ENCODE measurements at places on chromosomes 1 and 21.

DNA sequence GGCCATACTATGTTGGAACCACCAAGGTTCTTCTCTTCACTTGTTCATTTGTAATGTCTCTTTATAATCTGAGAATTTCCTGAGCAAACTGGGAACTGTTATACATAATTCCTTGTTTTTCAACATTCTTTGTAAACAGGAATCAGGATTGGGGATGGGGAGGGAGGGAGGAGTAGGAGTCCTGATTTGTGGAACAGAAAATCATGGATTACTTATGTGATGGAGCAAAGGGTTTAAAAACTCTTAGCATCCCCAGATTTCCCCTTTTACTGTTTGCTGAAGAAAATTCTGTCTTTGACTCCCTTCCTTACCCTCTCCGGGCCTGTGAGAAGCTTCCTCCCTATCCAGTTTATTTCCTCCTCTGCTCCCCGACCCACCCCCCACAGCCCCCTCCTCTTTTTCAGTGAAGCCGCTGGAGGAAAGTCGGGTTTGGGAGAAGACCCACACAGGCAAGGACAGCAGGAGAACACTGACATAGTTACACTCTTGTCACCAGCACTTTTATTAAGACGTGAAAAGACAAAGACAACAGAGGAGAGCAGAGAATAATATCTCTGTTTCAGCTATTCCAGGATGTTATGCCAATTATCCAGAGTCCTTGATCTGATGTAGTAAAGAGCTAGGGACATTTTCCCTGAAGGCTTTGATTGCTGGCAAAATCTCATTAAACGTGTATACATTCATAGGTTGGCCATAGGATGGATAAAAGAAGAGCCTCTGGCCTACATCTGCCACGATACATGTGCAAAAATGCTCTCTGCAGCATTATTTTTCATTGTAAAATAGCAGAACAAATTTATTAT is 4.6 kb upstream of the NBPF1 start:
- no peak for DNase-seq

DNA sequence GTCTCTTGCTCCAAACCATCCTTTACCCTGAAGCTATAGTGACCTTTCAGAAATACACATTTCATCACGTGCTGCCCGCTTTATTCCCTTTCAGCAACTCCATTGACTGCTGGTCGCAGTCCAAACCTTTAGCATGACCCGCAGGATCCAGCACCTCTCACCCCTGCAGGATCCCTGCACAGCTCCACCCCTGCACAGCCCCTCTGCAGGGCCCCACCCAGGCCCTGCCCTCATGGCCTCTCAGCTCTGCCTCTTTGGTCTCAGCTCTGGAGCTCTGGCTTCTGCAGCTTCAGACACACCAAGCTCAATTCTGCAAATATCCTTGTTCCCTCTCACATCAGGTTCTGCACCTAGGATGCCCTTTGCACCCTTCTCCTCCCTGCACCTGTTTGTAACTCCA is 264.9 kb upstream of the C1orf174 start:
- DNase-seq = no peak

GRCh38 chr1:172770071-172770470 is 111.2 kb downstream of the FASLG start:
- no peak for DNase-seq

GRCh38 chr1:228861832-228862180 is 126.5 kb downstream of the RHOU start:
- DNase-seq = no peak

DNA sequence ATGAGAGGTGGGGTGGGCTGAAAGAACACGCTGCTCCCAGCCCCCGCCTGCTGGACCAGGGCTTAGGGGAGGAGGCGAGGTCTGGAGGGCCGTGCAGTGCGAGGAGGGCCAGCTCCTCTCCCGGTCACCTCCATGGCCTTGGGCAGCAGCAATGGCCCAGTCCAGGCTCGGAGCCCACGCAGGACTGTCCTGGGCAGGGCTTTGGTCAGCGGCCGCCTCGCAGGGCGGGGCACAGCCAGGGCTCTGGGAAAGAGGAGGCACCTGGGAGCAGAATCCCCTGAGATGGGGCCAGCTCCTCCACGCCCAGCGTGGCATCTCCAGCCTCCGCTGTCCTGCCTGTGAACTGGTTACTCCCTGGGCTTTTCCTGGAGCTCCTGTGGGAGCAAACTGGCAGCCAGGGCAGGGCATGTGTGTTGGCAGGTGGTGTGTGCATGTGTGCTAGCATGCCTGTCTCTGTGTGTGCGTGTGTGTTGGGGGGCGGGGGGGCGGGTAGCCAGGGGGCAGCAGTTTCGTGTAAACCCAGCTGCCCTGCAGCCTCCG is 27.4 kb downstream of the ARHGEF16 start:
- no peak for DNase-seq

GRCh38 chr1:45762291-45762690 is 11.8 kb upstream of the IPP start:
- no peak for DNase-seq

- DNase-seq = peak; percentile 9
Observed at GRCh38 chr1:207454046-207454964, at the start of gene CR2. CR2 (plus strand) TSS chr1:207454328; CDS start chr1:207454419, 91 bp downstream.

DNA sequence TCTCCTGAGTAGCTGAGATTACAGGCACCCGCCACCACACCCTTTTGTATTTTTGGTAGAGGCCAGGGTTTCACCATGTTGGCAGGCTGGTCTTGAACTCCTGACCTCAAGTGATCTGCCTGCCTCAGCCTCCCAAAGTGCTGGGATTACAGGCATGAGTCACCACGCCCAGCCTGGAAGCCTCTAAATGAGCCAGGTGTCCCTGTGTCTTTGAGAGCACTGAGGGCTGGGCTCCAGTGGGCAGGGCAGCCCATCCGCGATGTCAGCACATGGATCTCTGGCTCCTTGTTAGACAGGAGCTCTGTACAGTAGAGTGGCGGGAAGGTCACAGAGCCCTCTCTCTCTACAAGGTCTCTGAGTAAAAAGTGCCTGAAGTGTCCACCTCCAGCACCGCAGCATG is 124.3 kb downstream of the PGBD5 start:
- no peak for DNase-seq

GRCh38 chr21:17848228-17848627 is 29.1 kb upstream of the C21orf91 start:
- no peak for DNase-seq

- DNase-seq = no peak
Observed at GRCh38 chr21:33308586-33309490, 15.9 kb upstream of the IFNAR1 start.

- DNase-seq = no peak
Observed at GRCh38 chr1:82226186-82226505, 425.4 kb downstream of the ADGRL2 start.

DNA sequence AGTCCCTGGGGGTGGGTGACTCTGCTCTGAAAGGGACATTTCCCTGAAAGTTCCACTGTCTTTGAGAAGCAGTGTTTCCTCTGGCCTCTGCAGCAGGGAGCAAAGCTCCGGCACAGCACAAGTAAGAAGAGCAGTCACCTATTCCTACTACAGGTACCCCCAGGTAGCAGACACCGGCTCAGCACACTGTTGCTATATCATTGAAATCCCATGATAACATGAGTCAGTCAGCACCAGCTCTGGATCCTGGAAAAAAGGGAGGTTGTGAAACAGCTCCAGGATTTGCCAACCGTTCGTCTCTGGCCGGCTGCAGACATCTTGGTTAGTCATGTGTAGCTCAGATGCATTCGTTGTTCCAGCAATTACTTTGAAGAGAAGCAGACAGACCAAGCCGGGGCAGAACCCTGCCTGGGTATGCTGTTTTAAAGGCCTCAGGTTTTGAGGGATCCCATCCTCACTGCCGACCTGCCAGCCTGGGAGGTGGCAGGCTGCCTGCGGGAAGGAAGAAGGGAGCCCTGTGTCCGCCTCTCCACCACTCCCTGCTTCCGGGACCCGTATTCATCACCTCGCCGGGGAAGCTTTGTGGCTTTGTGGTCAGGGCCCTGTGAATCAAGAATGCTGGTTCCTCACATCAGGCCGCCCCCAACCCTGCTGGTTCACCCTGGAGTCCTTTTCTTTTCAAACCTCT is 139.2 kb downstream of the CLIC6 start:
- DNase-seq = peak; percentile 40

- no peak for DNase-seq
Observed at GRCh38 chr1:222817529-222817928, 2.7 kb downstream of the DISP1 start.

DNA sequence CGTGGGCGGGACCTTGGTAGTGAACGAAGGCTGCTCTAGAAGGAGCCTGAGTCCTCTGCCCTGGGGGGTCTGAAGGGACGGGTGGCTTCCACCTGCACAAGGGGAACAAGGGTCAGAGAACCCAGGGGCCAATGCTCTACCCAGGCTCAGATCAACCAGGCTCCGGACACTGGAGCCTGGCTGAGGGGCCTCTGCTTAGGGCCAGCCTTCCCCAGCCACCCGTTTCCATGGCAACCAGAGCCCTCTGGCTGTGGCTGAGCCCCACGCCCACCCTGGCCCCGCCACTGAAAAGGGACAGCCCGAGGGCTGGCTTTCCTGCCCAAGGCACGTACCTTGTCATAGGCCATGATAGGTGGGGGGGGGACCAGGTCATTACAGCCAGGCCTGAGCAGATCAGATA is 724.6 kb downstream of the PTPRU start:
- no peak for DNase-seq

- DNase-seq = no peak
Observed at GRCh38 chr1:161225178-161225533, 704 bp upstream of the TOMM40L start.

DNA sequence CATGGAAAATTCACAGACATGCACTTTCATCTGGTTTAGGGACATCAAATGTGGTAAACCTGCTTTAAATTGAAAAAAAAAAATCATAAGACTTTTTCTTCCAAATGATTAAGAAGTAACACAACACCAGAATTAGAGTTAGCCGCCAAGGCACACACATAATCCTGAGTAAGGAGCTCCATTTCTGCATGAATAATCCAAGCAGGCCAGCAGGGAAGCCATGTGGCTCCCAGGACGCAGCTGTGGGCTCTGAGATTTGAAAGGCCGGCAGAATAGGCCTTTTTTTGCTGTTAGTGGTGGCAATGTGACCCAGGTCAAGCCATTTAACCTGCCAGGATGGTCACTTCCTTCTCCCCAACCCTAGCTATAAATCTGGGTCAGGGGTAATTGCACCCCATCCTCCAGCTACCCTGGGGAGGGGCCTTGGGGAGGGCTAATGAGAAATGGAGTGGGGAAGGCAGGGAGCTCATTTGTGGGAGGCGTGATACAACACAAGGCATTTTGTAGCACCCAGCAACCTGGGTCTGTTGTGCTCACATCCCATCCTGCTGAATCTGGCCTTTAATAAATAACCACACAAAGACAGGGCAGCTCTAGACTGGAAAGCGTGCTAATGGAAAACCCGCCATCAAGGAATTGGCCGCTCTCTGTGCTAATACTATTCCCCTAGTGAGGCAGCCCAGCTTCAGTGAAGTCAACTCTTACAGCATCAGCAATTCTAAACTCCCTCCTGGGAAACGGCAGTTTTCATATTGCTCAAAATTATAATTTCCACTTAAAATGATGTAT is 178.5 kb downstream of the RHOU start:
- no peak for DNase-seq

GRCh38 chr1:15427280-15427666 is 11.0 kb upstream of the CTRC start:
- no peak for DNase-seq

DNA sequence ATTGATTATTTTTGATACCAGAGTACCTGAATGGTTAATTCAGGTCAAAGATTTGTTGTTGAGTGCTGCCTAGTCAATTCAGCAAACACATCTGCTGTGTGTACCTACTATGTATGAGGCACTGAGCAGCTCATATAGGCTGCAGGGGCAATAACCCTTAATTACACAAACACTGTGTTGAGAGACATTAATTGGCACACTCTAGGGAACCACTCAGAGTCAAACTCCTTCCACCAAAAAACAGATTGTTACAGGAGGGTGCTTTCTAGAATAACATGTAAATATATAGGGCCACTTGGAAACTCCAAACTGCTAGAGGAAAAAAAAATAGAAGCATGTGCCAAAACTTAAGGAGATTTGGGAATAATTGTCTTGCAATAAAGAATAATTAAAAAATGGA is 31.3 kb downstream of the UBE2U start:
- no peak for DNase-seq

- DNase-seq = no peak
Observed at GRCh38 chr21:42799516-42799915, 79.8 kb downstream of the WDR4 start.

- no peak for DNase-seq
Observed at GRCh38 chr1:245888809-245889208, 618.3 kb downstream of the SMYD3 start.

DNA sequence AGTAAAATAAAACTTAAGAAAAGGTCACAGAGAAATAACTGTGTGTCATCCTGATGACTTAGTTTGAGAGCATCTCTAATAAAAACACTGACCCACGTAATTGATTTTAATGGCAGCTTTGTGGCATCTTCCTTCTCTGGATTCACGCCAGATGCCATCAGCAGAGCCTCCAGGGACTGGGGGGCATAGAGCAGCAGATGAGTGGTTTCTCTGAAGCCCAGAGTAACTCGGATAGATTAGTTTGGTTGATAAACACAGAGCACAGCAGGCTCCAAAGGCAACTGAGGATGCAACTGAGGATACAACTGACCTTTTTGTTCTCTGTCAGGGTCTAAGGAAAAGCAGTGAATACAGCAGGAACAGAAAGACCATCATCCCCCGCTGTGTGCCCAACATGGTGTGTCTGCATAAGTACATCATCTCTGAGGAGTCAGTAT is 180.8 kb downstream of the RPS6KC1 start:
- no peak for DNase-seq

DNA sequence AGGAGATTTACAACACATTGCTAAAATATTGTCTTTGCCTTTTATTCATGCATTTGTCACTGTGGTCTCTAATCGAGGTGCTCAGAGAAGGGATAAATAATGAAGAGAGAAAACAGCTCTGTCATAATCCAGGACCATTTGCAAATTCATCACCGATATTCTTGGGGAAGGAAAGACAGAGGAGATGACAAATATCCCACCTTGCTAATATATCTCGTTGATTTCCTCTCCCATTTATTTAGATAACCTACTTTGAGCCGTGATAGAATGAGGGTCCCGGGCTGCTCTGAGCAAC is 86.9 kb downstream of the PRDM16 start:
- no peak for DNase-seq

DNA sequence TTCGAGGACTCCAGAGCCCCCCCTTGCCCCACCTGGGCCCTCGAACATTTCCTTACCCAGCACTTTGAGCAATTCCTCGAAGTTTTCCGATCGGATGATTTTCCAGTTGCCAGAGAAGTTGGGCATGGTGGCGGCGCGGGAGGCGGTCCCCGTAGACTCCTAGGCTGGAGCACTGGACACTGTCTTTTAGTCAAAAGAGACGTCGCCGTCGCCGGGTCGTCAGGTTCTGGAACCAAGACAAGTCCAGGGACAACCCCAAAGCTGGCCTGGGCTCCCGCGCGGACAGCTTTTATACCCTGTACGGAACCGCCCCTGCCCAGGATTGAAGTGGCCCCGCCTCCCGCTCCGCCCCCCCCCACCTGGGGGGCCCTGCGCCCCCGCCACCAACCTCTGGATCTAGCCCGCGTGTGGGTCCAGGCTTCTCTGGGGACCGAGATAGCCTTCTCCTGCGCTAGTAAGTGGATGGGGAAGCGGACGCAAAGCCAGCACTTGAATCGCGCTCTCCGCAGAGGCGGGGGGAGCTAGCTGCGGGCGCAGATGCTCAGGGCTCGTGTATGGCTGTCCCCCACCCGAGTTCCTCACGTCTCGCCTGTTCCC is at the start of gene CRABP2:
TSS of gene CRABP2 (minus strand) at position 263 of the 597 bp plus-strand sequence. CDS start at position 126, 137 bp downstream.
- DNase-seq = no peak

- DNase-seq = no peak
Observed at GRCh38 chr1:28898405-28898881, 15.9 kb upstream of the EPB41 start.
